ENCODE measurements at places on chromosomes 6 and 20.

DNA sequence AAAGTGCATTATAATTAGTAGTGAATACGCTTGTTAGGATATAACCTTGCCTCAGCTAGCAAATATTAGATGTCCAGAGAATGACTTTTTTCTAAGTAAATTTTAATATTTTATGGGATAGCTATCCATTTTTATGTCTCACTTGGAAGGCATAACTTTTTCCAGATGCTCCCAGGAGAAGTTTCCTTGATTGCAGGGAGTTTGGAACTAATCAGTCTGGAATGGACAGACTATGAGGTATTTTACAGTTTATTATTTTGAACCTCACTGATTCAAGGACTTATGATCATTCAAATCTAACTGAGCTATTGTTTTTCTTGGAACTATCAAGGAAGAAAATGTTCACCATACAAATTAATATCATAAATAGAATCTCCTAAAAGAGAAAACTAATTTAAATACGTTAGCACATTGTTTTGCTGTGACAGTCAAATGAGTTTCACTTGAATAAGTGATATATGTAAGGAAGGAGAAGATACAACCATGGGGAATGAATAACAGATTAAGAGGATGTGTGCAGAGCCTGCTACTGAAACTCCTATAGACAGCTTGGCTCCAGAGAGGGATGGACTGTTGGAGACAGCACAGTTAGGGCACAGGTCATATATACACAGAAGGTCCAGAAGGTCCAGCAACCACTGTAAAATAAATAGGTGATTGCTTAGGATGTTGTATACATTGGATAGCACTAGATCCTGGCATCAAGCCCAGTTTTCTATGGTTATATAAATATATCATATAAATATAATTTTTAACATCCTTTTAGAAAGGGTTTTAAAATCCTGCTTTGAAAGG is 20.6 kb upstream of the LCA5 start:
- H3K36me3 ChIP-seq = no peaks in the 10 kb centered on the region
- H3K27ac ChIP-seq = no peak overlapping the region
- no peak for DNase-seq
- peaks cover 12% of the 10 kb centered on the region for H3K4me1 ChIP-seq
- H3K4me3 ChIP-seq = no peak overlapping the region
- H3K27me3 ChIP-seq = no peaks in the 10 kb centered on the region

DNA sequence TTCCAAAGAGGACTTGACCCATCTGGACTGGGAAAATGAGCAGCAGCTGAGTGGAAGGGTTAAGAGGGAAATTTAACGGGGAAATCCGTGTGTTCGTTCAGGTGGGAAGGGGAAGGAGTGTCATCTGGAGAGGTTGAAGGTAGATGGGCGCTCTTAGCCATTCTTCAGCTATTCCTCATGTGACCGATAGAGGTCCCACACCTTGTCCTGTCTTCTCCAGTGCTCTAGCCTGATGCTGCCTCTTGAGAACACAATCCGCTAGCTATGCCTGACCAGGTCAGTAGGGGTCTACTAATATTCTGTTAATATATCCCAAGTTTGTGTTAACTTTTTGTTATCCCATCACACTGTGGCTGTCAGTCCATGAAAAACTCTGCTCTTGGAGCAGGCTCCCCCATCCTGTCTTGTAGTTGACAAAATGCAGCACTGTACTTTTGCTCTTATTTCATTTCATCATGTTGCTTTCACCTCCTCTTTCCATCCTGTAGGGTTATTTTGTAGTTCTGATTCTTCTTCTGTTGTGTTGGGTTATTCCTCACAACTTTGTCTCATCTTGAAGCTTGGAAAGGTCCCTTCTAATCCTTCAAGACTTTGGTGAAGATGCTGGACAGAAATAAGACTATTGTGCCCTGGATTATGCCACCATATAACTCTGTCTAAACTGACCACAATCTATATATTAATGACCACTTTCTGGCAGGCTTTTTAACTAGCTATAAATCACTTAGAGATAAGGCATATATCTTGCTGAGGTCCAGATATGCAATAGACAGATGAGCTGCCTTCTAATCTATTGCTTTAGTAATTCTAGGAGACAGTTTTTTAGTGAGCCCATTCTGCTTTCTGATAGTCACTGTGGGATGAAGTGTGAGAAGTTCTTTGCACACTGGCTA is 123.4 kb upstream of the SUPT3H start:
- no peak overlapping the region for H3K4me3 ChIP-seq
- H3K4me1 ChIP-seq = peaks cover 26% of the 10 kb centered on the region
- no peaks in the 10 kb centered on the region for H3K27me3 ChIP-seq
- H3K27ac ChIP-seq = no peak overlapping the region
- H3K36me3 ChIP-seq = no peaks in the 10 kb centered on the region

GRCh38 chr20:62195736-62196135 is 12.9 kb downstream of the MTG2 start:
- H3K4me1 ChIP-seq = no peaks in the 10 kb centered on the region
- H3K36me3 ChIP-seq = peaks cover 25% of the 10 kb centered on the region
- H3K27ac ChIP-seq = 0 out of 2 replicates have a peak overlapping the region, but pooled peaks have one; percentile 55
- H3K27me3 ChIP-seq = no peaks in the 10 kb centered on the region

- no peak overlapping the region for H3K27ac ChIP-seq
- H3K36me3 ChIP-seq = peaks cover 13% of the 10 kb centered on the region
- peaks cover 18% of the 10 kb centered on the region for H3K4me1 ChIP-seq
- H3K27me3 ChIP-seq = no peaks in the 10 kb centered on the region
Measured at GRCh38 chr6:80227545-80228105, 121.2 kb downstream of the BCKDHB start.

DNA sequence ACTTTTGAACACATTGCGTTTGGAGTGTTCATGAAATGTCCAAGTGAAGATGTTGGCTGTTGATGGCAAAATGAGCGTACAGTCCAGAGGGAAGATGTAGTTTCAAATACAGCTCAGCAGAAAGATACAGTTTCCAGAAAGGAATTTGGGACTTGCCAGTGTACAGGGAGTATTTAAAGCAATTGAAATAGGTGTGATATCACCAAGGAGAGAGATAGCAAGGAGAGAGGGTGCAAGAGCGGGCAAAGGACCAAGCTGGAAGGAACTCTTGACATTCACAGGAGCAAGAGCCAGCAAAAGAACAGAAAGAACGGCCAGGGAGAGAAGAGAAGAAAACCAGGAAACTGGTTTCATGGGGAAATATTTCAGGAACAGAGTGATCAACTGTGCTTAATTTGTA is 47.8 kb downstream of the CARMIL1 start:
- H3K27ac ChIP-seq = no peak overlapping the region
- no peak for DNase-seq
- peaks cover 44% of the 10 kb centered on the region for H3K4me1 ChIP-seq
- H3K36me3 ChIP-seq = no peaks in the 10 kb centered on the region

GRCh38 chr20:31474097-31474436 is 860 bp downstream of the DEFB124 start:
- peaks cover 59% of the 10 kb centered on the region for H3K27me3 ChIP-seq
- H3K4me1 ChIP-seq = no peaks in the 10 kb centered on the region
- DNase-seq = no peak
- no peak overlapping the region for H3K4me3 ChIP-seq
- no peak overlapping the region for H3K27ac ChIP-seq

- H3K4me3 ChIP-seq = no peak overlapping the region
- peaks cover 12% of the 10 kb centered on the region for H3K4me1 ChIP-seq
- DNase-seq = no peak
- no peaks in the 10 kb centered on the region for H3K36me3 ChIP-seq
- H3K27me3 ChIP-seq = no peaks in the 10 kb centered on the region
Measured at GRCh38 chr20:52923123-52923937, 48.8 kb upstream of the TSHZ2 start.

DNA sequence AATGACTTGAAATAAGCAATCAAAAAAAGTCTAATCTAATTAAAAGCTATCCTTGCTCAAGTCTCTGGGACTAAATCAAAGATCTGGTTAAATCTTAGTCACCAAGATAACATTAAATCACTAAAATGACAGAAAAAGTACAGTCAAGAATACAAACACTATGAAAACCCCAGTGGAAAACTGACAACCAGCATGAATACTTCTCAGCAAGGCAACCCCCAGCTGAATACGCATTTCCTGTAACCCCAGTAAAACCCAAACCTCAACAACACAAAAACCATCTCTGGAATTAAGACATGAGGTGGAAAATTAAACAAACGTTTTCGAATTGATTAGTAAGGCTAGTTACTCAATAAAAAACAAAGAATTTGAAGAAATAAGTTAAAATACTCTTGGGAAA is 23.7 kb upstream of the ZC3H12D start:
- H3K36me3 ChIP-seq = peaks cover 8% of the 10 kb centered on the region
- no peak overlapping the region for H3K4me3 ChIP-seq
- DNase-seq = no peak
- H3K4me1 ChIP-seq = peaks cover 14% of the 10 kb centered on the region
- no peaks in the 10 kb centered on the region for H3K27me3 ChIP-seq

DNA sequence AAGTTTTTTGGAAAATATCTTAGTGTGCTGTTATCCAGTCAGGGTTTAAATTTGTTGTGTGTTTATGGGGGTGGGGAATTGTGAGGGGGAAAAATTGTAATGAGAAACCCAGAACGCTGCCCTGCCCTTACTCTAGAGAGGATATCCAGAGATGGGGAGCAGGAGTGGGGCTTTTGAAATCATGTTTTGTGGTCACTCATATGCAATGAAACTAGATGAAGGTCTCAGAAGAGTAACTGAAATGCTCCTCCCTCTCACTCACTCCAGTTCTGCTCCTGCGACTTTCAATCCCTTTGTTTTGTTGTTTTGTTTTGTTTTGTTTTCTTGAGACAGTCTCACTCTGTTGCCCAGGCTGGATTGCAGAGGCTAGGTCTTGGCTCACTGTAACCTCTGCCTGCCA is 100.0 kb downstream of the CRYBG1 start:
- no peak overlapping the region for H3K4me3 ChIP-seq
- H3K27ac ChIP-seq = no peak overlapping the region
- H3K27me3 ChIP-seq = peaks cover 31% of the 10 kb centered on the region
- no peaks in the 10 kb centered on the region for H3K36me3 ChIP-seq

- peaks cover 43% of the 10 kb centered on the region for H3K36me3 ChIP-seq
- H3K27ac ChIP-seq = no peak overlapping the region
- DNase-seq = no peak
- H3K27me3 ChIP-seq = no peaks in the 10 kb centered on the region
- H3K4me1 ChIP-seq = peaks cover 68% of the 10 kb centered on the region
Measured at GRCh38 chr6:114428341-114428740, 85.5 kb upstream of the HS3ST5 start.

DNA sequence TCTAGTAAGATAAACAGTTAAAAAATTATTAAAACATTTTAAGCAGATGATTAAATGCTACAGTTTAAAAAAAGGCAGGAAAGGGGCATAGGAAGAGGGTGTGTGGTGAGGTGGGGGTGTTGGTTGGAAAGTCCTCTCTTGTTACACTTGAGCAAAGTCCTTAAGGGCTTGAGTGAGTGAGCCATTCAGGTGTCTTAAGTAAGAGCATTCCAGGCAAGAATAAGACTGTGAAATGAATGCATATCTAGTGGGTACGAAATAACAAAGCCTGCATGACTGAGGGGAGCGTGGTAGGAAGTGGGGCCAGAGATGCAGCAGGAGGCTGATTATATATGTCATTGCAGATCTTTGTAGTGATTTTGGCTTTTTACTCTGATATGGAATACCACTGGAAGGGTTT is 5.1 kb downstream of the CDKAL1 start:
- no peak overlapping the region for H3K4me3 ChIP-seq
- no peaks in the 10 kb centered on the region for H3K27me3 ChIP-seq
- peaks cover 13% of the 10 kb centered on the region for H3K36me3 ChIP-seq
- H3K4me1 ChIP-seq = peaks cover 9% of the 10 kb centered on the region

GRCh38 chr20:13765299-13765698 is 19.4 kb downstream of the ESF1 start:
- no peaks in the 10 kb centered on the region for H3K27me3 ChIP-seq
- DNase-seq = no peak
- H3K4me1 ChIP-seq = no peaks in the 10 kb centered on the region
- H3K27ac ChIP-seq = no peak overlapping the region
- H3K36me3 ChIP-seq = peaks cover 83% of the 10 kb centered on the region
- no peak overlapping the region for H3K4me3 ChIP-seq

DNA sequence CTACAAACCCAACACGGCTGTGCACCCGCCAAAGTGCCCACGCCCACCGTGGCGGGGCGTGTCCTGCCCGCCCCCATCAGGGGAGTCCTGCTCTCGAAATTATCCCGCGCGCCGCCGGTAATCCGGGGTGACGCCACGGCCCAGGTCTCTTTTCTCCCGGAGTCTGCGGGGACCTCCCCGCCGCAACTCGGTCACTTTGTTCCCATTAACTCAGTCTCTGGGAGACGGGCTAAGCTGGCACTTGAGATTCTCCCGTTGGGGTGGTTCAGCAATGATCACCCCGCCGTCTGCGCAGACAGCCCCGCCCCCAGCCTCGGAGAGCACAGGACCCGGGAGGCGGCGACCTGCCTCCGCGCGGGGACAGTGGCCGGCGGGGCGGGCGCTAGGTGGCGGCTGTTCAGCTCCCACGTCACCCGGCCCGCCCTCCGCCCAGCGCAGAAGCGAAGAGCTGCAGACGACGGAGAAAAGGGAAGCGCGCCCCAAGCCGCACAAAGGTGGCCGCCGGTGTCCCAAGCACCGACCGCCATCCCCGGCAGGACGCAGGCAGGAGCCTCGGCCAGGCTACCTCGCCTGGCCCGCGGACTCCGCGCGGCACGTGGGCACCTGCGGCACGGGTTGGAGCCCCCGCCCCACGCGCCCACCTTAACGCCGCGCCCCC is 31.5 kb downstream of the SF3B5 start:
- H3K4me1 ChIP-seq = peaks cover 38% of the 10 kb centered on the region
- peak; percentile 78 for DNase-seq
- no peak overlapping the region for H3K27ac ChIP-seq
- peaks cover 87% of the 10 kb centered on the region for H3K27me3 ChIP-seq
- no peaks in the 10 kb centered on the region for H3K36me3 ChIP-seq

DNA sequence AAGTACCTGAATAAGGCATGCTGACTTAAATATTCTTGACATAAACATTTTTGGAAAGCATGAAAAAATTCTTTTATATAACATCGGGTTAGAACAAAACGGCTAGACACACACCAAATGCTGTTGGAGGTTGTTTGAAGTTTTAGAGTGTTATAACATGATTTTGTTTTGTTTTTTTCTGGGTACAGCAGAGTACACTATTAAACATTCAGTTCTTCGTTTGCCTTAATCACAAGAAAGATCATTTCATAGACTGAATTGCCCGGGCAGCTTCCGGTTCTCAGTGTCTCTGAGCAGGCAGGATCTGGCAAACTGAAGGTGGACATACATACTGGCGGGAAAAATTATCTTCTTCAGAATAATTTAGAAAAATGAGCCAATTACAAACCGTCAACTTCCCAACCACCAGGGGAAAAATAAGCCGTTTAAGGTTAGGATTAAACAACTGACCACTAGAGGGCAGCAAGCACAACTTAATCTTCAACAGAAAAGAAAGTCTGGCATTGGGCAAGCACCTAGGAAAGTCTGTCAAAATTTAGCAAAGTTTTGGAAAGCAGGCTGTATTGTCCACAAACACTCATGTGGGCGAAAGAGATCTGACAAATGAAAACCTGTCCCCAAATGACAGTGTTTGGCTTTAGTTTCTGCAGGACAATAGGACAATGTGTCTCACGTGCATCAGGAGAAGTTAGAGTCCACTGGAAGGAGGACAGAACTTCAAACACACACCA is 15.0 kb downstream of the ZNF217 start:
- H3K27ac ChIP-seq = 0 out of 2 replicates have a peak overlapping the region, but pooled peaks have one; percentile 57
- DNase-seq = no peak
- peaks cover 78% of the 10 kb centered on the region for H3K36me3 ChIP-seq
- H3K4me3 ChIP-seq = no peak overlapping the region
- H3K4me1 ChIP-seq = peaks cover 53% of the 10 kb centered on the region

All from WTC11 (cell line).